Progenitor cell of endocrine pancreas (in vitro differentiated cells): ENCODE measurements at places on chromosomes 13 and 19. TPM values are rescaled to one million over a fixed set of nuclear protein-coding genes. Genes with fewer than 3 reads are reported as not detected.

NFIC gene
- total RNA-seq, result 4.5 and 6.8 TPM in 2 replicates

BRME1 gene
- total RNA-seq, result 6.1 and 8.9 TPM in 2 replicates

KDELR1 gene
- 207 and 213 TPM in 2 replicates for total RNA-seq

CACNG7 gene
- 0.18 TPM in 1 of 2 replicates, not detected in the other for total RNA-seq

TFDP1 gene
- total RNA-seq, result 58.2 and 63.9 TPM in 2 replicates

ZNF66 gene
- total RNA-seq, result 30.6 and 31.2 TPM in 2 replicates

CEACAM21 gene
- total RNA-seq, result not detected in 2 replicates

SERPINE3 gene
- total RNA-seq, result not detected in 2 replicates

VSTM1 gene
- total RNA-seq, result not detected in 2 replicates

DNA sequence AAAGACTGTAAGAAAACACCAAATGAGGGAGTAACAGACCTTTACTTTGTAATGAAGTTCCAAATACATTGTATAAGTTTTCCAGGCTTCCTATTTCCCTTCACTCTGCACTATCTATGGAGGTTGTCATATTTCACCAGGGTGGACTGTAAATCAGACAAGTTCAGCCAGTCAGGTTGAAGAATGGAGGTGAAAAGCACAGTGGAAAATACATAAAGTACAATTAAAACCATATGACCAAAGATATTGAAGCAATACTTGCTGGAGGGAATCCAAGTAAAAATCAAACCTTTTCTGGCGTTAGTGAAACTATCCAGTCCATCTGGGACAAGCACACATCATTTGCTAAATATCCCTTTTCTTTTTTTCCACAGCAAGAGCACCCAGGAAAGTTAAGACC is 3.2 kb downstream of the LHFPL6 start:
- no peak overlapping the region for H3K27ac ChIP-seq
- H3K4me3 ChIP-seq, result no peak overlapping the region
- no peak for DNase-seq
- peaks cover 9% of the 10 kb centered on the region for H3K4me1 ChIP-seq
- H3K36me3 ChIP-seq, result no peaks in the 10 kb centered on the region

GRCh38 chr13:31051999-31052398 is 109.7 kb downstream of the HSPH1 start:
- no peak for DNase-seq
- no peak overlapping the region for H3K27ac ChIP-seq
- H3K36me3 ChIP-seq, result no peaks in the 10 kb centered on the region
- no peaks in the 10 kb centered on the region for H3K4me1 ChIP-seq

DNA sequence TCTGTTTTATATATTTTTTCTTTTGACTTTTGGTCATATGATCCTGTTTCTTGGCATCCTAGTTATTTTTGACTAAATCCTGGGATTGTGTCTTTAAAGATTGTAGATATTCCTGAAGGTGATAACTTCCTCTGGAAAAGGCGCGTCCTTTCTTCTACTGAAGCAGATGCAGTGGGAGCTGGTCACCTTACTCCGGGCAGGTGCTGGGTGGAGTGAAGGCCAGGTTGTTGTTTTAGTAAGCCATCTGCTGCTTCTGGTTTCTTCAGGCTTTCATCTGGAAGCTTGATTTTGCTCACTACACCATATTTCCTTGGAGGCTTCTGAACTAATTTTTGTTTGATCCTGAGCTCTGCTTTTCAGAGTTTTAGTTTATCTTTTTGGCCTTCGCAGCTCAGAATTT is 21.5 kb downstream of the URI1 start:
- H3K36me3 ChIP-seq, result peaks cover 4% of the 10 kb centered on the region
- no peak overlapping the region for H3K4me3 ChIP-seq
- H3K27ac ChIP-seq, result no peak overlapping the region
- H3K27me3 ChIP-seq, result no peaks in the 10 kb centered on the region

- peaks cover 42% of the 10 kb centered on the region for H3K27me3 ChIP-seq
- DNase-seq, result no peak
- peak overlapping the region; percentile 29 for H3K27ac ChIP-seq
These were observed 4.6 kb upstream of the SSBP4 start for GRCh38 chr19:18414504-18415177.

DNA sequence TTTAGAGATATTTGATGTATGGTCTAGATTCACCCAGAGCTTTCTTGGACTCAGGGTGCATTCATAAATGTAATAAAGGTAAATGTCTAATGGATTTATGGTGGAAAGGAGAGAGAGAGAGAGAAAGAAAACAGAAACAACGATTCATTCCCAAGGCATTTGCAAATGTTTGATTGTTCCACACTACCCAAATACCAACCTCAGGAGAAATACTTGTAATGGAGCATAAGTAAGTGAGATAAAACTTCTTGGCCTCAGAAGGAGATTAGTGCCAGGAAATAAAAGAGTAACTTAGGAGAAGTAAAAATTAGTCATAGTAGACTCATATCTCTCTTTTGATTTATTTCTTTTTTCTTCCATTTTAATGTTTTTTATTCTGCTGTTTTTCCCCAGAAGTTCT is 40.6 kb upstream of the DGKH start:
- H3K4me3 ChIP-seq, result no peak overlapping the region
- no peak overlapping the region for H3K27ac ChIP-seq
- DNase-seq, result no peak
- H3K27me3 ChIP-seq, result peaks cover 20% of the 10 kb centered on the region

DNA sequence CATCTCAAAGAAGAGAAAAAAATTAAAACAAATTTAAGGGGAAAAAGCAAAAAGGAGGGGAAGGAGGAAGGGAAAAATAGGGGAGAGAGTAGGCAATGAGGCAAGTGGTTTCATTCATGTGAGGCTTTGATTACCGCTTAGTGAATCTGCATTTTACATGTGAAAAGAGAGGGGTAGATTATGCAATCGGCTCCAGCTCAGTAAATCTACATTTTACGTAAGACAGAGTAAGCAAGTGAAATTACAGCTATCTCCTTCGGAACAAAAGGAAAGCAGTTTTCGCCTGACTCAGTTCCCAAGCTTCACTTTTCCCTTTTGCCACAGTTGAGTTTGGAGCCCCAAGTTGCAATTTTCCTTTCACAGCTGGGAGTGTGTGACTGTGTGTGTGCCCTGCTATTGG is 16.0 kb upstream of the OLFM2 start:
- H3K27me3 ChIP-seq, result peaks cover 10% of the 10 kb centered on the region
- no peaks in the 10 kb centered on the region for H3K36me3 ChIP-seq
- H3K27ac ChIP-seq, result no peak overlapping the region

DNA sequence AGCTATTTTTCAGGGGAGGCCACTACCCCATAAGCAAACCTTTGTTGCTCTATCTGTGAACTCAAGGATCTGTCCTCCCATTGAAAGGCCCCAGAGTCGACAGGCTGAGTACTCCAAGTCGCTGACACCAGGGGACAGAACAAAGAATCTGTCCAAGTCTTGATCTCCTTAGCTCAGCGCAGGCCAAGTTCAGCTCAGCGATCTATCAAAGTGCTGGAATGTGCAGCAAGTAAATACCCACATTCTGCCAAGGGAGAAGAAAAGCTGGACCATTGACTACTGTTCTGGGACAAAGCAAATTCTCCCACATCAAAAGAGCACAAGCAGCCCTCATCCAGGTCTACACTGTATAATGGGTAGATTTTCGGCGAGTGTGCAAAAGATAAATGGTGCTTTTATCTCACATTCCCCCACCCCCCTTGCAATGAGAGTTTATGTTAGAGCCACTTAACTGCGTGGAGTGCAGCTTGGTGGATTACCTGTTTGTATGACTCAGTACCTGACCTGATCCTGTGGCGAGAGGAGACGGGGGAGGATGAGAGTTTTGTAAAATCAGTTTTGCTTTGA is 391.7 kb upstream of the SGCG start:
- no peak overlapping the region for H3K4me3 ChIP-seq
- H3K27me3 ChIP-seq, result no peaks in the 10 kb centered on the region
- H3K27ac ChIP-seq, result peak overlapping the region; percentile 90
- no peaks in the 10 kb centered on the region for H3K36me3 ChIP-seq
- H3K4me1 ChIP-seq, result peaks cover 29% of the 10 kb centered on the region

- no peak overlapping the region for H3K4me3 ChIP-seq
- H3K27me3 ChIP-seq, result no peaks in the 10 kb centered on the region
- H3K27ac ChIP-seq, result no peak overlapping the region
- no peaks in the 10 kb centered on the region for H3K36me3 ChIP-seq
- DNase-seq, result no peak
These were observed 1279.8 kb upstream of the PCDH9 start for GRCh38 chr13:68509734-68510621.

DNA sequence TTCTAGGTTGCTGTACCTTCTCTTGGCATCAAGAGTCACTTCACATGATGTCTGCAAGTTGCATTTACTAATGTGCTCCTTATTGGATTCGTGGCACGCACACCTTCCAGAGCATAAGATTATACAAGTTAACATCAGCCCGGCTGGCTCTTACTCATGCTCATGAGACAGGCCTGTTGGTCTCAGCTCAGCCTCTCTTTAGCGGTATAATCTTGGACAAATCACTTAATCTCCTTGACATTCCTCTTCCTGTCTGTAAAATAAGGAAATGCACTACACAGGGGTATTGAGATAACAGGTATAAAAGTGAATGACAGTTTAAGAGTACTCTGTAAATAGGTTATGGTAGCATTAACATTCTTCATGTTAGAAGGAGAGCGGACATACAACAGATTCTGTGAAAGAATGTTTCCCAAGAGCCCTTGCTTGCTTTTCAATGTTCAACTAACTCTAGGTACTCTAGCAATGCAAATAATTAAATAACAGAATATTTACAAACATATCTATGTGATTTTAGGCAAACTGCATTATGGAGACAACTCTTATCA is 181.1 kb downstream of the FGF14 start:
- H3K4me1 ChIP-seq, result peaks cover 4% of the 10 kb centered on the region
- H3K36me3 ChIP-seq, result no peaks in the 10 kb centered on the region
- peaks cover 4% of the 10 kb centered on the region for H3K27me3 ChIP-seq
- DNase-seq, result no peak
- no peak overlapping the region for H3K27ac ChIP-seq
- H3K4me3 ChIP-seq, result no peak overlapping the region

GRCh38 chr13:29597706-29598105 is 2.2 kb upstream of the SLC7A1 start:
- no peak overlapping the region for H3K27ac ChIP-seq
- no peak overlapping the region for H3K4me3 ChIP-seq
- no peaks in the 10 kb centered on the region for H3K36me3 ChIP-seq
- no peak for DNase-seq
- peaks cover 46% of the 10 kb centered on the region for H3K27me3 ChIP-seq

GRCh38 chr19:38306236-38306635 is 2.2 kb downstream of the C19orf33 start:
- no peak overlapping the region for H3K4me3 ChIP-seq
- H3K27ac ChIP-seq, result no peak overlapping the region
- H3K4me1 ChIP-seq, result peaks cover 4% of the 10 kb centered on the region
- DNase-seq, result no peak

- DNase-seq, result no peak
- peak overlapping the region; percentile 93 for H3K27ac ChIP-seq
- H3K4me3 ChIP-seq, result peak overlapping the region; percentile 71
These were observed 1.5 kb upstream of the ZNF561 start for GRCh38 chr19:9622531-9622930.

GRCh38 chr19:52688335-52688734 is 46.5 kb downstream of the ZNF611 start:
- H3K4me3 ChIP-seq, result peak overlapping the region; percentile 95
- no peak for DNase-seq
- H3K4me1 ChIP-seq, result peaks cover 36% of the 10 kb centered on the region
- H3K36me3 ChIP-seq, result peaks cover 5% of the 10 kb centered on the region

DNA sequence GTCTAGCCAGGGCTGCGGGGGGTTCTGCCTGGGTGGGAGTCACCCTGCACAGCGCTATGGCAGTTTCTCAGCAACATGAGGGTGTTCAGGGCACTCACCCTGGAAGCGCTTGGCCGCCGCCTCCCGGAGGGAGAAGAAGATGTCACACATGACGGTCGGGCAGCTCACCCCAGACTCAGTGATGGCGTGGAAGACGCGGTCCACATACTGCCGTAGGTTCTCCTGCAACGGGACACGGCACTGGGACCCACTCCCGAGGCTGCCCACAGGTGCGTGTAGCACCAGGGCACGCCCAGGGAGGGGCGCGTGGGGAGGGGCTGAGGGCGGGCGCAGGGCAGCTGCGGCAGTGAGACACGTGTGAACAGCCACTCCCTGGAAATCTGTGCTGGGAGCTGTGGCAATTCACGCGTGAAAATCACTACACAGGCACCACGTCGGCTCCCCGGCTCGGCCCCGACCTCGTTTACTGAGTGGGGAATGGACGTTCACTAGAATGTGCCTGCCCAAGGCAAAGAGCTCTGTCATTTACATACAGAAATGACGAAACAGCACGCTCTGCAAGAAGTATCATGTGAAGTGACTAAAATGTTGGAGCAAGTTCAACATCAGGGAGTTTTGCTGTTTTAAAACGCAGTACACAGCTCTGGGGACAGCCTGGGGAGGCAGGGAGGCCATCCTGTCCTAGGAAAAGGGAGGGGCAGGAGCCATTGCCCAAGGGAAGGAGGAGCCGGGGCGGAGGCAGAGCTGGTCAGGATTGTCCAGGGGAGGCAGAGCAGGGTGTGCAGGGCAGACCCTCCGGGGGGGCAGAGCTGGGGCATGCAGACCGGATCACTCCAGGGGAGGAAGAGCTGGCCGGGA is 41.5 kb upstream of the C13orf46 start:
- H3K27ac ChIP-seq, result no peak overlapping the region
- H3K27me3 ChIP-seq, result no peaks in the 10 kb centered on the region
- no peak overlapping the region for H3K4me3 ChIP-seq
- peaks cover 4% of the 10 kb centered on the region for H3K36me3 ChIP-seq

GRCh38 chr13:79491715-79492114 is 10.8 kb downstream of the NDFIP2 start:
- peaks cover 43% of the 10 kb centered on the region for H3K4me1 ChIP-seq
- peaks cover 2% of the 10 kb centered on the region for H3K36me3 ChIP-seq
- H3K4me3 ChIP-seq, result no peak overlapping the region
- DNase-seq, result no peak
- no peaks in the 10 kb centered on the region for H3K27me3 ChIP-seq
- peak overlapping the region; percentile 37 for H3K27ac ChIP-seq

DNA sequence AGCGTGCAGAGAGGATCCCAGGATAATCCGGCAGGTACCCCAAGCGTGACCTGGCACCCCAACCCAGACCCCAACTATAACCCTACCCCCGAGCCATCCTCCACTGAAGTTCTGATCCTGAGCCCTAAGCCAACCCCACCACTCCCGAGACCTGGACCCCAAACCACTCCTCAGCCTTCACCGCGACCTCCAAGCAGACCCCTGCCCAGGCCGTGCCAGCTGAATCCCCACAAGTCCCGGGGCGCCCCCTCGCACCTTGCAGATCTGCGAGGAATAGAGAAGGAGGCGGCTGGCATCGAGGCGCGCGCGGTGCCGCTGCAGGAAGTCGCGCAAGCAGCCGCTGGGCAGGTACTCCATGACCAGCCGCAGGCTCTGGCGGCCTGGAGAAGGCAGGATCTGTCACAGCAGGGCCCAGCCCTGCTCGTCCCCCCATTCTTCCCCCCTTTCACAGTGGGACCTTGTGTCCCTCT is 10.1 kb upstream of the INSL3 start:
- peaks cover 43% of the 10 kb centered on the region for H3K27me3 ChIP-seq
- no peak for DNase-seq
- peaks cover 2% of the 10 kb centered on the region for H3K4me1 ChIP-seq
- H3K4me3 ChIP-seq, result peak overlapping the region; percentile 46

DNA sequence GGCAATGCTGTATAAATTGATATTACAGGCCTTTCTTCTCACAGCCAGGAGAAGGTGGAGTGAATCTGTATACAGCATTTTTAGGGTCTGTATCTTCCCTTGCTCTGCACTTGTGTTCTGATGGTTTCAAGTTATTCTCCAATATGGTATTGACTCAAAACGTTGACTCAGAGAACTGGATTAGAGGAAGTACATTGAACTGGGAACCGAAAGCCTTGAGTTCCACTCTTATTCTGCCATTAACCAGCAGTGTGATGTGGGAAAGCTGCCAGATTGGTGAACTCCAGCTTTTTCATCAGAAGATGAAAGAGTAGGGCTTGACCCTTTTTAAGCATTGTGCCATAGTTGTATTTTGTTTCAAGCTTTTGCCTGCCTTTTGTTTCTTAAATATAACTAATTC is 167.7 kb downstream of the SPRY2 start:
- H3K27me3 ChIP-seq, result no peaks in the 10 kb centered on the region
- H3K4me1 ChIP-seq, result peaks cover 2% of the 10 kb centered on the region
- no peak for DNase-seq
